ENCODE measurements at places on chromosomes 4 and X.

DNA sequence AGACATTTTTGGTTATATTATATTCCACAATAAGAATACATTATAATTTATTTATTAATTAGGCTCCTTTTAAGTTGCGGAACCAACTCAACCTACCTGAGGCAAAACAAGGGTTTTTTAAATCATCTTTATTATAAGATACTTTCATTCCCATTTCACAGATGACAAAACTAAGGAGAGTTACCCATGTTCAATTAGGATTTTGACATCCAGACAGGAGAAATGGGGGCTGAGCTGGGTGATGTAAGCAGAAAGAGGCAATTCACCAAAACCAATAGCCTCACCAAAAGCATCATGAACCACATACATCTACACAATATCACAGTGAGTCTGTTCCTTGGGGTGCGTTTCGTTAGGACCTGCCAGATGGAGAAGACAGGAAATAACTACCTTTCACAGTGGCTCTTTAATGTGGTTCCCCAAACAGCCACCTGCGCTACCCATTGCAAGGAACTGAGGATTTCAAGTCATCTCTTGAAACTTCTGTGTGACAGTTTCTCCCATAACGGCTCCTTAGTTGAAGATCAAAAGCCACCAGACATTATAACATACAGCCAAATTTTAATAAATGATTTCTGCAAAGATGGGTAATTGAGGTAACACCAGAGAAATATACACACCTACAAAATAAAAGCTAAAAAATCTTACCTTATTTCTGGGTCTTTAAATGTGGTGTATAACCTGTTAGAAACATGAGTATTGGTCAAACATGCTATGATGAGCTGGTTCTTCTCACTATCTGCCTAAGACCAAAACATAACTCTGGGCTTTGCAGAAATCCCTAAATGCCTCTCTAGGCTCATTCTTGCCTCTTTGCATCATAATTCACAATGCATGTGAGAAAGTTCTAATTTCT is 190.6 kb upstream of the LEF1 start:
- DNase-seq: no peak

DNA sequence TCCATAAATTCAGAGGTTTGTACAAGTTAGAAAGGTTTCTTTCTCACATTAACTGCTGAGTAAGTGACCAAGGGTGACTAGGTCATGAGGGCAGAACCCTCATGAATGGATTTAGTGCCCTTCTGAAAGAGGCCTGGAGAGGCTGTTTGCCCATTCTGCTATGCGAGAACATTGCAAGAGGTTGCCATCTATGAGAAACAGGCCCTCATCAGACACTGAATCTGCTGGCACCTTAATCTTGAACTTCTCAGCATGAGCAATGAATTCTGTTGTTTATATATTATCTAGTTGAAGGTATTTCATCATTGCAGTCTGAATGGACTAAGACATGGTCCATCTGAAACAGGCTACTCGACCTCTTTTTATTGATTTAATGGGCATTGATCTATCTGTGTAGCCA is 96.2 kb upstream of the GPRIN3 start:
- no peak for DNase-seq

DNA sequence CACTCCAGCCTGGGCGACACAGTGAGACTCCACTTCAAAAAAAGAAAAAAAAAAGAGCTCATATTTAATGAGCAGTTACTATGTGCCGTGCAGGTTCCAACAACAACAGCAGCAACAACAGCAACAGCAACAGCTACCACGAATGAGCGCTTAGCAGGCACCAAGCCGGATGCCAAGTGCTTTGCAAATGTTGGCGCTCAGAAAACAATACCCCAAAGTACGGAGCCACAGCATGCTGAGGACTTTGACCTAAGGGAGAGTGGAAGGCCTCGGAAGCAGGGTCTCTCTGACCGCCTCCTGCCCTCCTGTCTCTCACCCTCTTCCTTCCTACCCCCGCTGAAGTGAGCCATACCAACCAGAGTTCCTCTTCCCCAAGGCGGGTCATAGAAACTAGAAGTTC is 102.2 kb upstream of the AFAP1 start:
- no peak for DNase-seq

DNA sequence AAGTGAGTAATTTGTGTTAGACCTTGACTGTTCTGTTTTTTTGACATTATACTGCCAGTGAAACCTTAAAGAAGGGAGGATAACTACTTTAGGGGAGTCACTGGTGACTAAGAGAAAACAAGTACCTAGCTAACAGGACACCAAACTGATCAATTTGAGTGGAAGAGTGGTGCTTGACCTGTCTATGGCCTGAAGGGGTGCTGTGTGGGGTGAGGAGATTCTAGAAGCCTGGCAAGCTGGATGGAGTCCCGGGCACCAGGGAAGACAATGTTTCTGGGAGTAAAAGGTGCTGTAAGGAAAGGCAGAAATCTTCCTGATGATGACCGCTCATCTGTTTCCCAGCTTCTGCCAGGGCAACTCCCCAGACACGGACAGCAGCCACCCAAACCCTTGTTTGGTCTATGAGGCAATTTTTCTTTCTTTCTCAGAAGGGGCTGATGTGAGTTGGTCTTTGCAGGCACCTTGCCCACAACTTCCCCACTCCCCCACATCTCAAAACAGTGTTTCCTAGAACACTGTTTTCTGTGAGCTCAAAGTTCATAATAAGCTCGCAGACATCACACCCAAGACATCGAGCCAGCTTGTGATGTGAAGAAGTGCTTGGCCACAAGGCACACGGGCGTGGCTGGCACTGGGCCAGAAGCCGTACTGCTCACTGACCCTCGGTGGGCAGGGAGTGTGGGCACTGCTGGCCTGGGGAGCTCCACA is 4.6 kb downstream of the TXK start:
- no peak for DNase-seq

GRCh38 chrX:42694260-42694815 is 83.6 kb downstream of the PPP1R2C start:
- DNase-seq: no peak

- DNase-seq: no peak
Observed at GRCh38 chr4:6632125-6632524, 8.4 kb upstream of the MRFAP1 start.

GRCh38 chrX:119736206-119736764 is 22.1 kb upstream of the SOWAHD start:
- peak; percentile 28 for DNase-seq

DNA sequence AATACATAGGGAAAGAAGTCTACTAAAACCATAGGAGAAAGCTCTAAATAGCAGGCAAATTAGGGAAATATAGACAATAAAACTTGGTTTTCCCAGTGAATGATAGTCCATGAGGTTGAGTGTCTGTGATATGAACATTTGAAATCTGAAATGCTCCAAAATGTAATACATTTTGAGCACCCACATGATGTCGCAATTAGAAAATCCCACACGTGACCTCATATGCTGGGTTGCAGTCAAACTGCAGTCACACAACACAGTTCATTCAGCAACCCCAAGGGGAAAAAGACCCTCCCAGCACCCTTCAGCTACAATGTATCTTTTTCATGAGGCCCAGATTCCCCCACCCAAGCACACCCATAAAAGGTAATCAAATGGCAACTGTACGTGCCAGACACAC is 155.6 kb downstream of the BTC start:
- DNase-seq: no peak
